ENCODE measurements at places on chromosomes 4 and X.

- no peak for DNase-seq
These were observed 47.5 kb downstream of the SPATA18 start for GRCh38 chr4:52098618-52099017.

DNA sequence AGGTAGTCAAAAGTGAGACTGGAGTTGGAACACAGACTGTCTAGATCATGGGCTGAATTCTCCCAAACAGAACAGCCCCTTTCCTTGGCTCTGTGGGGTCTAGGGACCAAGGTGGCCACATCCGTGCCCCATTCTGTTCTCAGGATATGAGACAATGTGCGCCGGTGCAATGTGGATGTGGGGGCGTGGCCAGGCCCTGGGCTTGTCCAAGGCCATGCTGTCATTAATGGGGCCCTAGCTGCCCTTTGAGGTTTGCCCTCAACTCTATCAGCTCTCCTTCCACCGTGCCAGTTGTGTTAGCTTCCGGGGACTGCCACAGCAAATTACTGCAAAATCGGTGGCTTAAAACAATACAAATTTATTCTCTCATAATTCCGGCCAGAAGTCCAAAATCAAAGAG, 312.6 kb downstream of the EVC2 start:
- no peak for DNase-seq

- no peak for DNase-seq
These were observed 6.6 kb downstream of the REST start for GRCh38 chr4:56914336-56914735.

DNA sequence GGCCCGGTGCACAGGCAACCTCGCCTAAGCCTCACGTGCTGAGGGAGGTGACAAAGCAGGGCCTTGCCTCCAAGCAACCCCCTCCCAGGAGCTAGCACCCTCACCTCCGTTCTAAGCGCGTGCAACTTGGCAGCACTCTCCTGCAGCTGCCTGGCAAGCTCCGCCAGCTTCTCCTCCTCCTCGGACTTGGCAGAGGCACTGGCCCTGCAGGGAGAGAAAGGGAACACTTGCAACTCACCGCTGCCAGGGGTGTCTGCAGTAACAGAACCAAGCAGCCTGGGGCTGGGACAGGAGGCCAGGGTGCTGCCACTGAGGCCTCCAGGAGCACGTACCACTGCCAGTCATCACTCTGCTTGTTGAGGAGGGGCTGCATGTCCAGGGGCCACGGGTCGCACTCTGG, 10.3 kb upstream of the TREX2 start:
- DNase-seq = no peak

GRCh38 chr4:93337196-93337595, 491.4 kb upstream of the ATOH1 start:
- DNase-seq = no peak

DNA sequence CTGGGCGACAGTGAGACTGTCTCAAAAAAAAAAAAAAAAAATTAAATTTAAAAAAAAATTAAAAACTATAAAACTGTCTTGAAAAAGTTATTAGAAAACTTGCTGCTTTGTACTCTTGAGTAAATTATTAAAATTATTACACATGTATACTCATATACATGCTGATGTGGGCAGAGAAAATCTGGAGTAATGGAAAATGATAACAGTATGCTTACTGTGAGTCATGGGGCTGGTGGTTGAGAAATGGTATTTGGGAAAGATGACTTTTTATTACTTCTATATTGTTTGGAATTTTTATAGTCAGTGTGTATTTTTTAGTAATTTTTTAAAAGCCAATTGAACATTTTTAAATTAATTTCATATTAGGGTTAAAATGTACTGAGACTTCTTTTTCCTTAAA, 7.5 kb downstream of the YY2 start:
- DNase-seq = no peak

- no peak for DNase-seq
These were observed 284.7 kb downstream of the CAMK2D start for GRCh38 chr4:113476800-113477199.

GRCh38 chrX:129779747-129780146, at the start of gene SASH3:
Gene SASH3 (plus strand): TSS chrX:129779949. CDS start chrX:129780098, 149 bp downstream.
- peak; percentile 59 for DNase-seq

GRCh38 chr4:89909889-89910288, 15.2 kb downstream of the MMRN1 start:
- no peak for DNase-seq

DNA sequence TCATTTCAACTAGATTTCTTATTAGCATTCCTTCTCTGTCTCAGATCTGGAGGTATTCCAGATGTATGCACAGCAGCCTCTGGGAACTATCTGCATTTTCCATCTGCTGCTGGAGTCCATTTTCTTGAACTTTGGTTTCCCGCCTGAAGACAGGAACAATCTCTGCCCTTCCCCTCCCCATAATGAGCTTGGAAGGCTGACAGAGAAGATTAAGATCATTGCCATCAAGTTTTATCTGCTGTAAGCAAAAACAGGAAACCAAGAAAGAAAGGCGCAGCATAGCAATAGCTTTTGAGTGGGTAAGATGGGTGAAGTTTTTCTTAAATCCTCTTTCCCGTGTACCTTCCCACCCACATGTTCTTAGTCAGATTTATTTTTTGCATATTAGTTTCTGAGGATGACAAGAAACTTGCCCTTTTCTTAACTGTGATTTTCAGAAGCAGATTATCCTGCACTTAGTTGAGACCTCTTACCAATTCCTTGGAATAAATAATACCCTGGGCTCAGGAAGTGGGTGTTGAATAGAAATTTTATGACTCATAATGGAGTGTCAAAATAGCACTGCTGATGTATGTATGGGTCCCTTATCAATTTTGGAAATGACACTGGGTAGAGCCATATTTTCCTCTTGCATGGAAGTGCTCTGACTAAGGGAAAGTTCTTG, 78.3 kb downstream of the CT47B1 start:
- DNase-seq = no peak

DNA sequence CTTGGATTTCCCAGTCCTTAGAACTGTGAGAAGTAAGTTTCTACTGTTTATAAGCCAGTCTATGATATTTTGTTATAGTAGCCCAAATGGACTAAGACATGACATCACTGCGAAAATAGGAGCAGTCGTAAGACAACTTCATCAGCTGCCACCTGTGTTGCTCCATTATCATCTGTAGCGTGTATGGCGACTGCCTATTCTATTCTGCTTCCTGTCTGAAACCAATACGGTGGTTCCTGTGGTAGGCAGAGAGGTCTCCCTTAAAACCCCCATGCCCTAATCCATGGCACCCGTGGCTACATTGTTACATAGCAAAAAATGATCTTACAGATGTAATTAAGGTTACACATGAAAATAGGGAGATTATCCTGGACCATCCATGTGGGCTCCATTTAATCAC, 105.4 kb upstream of the FAT1 start:
- DNase-seq = no peak

DNA sequence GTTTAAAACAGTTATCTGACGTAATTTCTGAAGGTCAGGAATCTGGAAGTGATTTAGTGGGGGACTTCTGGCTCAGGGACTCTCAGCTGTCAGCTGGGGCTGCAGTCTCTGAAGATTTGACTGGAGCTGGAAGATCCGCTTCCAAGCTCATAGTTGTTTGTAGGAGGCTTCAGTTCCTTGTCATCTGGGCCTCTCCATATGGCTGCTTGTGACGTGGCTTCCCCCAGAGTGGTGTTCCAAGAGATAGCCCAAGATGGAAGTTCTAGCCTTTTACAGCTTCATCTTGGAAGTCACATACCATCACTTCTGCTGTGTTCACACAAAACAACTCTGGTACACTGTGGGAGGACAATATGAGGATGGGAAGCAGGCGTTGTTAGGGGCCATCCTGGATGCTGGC, 2.1 kb downstream of the MPC1L start:
- DNase-seq = no peak

- no peak for DNase-seq
These were observed 114.4 kb downstream of the SNCA start for GRCh38 chr4:89722517-89722916.

- DNase-seq = no peak
These were observed at the start of gene CXCL8 for GRCh38 chr4:73740353-73740778. Gene CXCL8 (plus strand): TSS chr4:73740569. CDS start chr4:73740659, 90 bp downstream.

DNA sequence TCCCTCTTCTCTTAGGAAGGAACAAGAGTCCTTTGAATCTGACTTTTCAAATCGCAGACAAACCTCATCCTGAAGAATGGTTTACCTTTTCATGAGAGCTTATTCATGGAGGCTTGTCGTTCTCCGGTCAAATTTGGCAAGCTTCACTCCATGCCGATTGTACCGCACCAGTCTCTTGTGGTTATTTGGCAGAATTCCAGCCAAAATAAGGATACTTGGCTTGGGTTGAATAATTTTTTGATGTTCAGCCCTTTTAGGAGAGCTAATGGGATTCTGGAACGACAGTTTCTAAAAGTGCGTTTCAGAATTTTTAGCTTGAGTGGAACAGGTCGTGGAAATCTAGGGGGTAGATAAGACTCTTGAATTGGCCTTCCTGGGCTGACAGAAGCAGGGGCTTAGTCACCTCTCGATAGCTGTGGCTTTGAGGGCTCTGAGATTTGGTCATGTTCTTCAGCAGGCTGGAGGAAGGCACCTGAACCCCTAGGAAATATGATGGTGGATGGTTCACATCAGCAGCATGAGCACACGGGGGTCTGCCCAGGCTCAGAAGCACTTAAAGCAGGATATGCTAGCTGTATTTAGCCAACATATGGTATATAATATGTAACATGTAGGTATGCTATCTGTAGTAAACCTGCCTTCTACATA, 1.5 kb downstream of the KLHL2 start:
- DNase-seq = no peak

DNA sequence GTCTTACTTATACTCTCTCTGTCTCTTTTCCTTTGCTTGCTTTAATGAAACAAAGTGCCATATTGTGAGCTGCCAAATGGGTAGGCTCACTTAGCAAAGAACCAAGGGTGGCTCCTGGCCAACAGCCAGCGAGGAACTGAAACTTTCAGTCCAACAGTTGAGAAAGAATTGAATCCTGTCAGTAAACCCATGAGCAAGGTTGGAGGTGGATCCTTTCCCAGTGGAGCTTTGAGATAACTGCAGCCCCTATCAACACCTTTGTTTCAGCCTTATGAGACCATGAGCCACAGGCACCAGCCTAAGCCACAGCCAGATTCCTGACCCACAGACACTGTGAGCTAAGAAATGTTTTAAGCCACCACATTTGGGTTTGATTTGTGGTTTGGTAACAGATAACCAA, 362.2 kb downstream of the PDGFC start:
- no peak for DNase-seq

GRCh38 chr4:188195389-188195985, 56.2 kb downstream of the TRIML1 start:
- no peak for DNase-seq

GRCh38 chrX:118551426-118551825, 55.8 kb downstream of the DOCK11 start:
- DNase-seq = no peak

- DNase-seq = peak; percentile 15
These were observed 35.3 kb upstream of the WAS start for GRCh38 chrX:48648336-48648751.

GRCh38 chr4:80265571-80266252, 752 bp upstream of the FGF5 start:
- no peak for DNase-seq

GRCh38 chr4:160265014-160265413, 1162.1 kb downstream of the RAPGEF2 start:
- no peak for DNase-seq

DNA sequence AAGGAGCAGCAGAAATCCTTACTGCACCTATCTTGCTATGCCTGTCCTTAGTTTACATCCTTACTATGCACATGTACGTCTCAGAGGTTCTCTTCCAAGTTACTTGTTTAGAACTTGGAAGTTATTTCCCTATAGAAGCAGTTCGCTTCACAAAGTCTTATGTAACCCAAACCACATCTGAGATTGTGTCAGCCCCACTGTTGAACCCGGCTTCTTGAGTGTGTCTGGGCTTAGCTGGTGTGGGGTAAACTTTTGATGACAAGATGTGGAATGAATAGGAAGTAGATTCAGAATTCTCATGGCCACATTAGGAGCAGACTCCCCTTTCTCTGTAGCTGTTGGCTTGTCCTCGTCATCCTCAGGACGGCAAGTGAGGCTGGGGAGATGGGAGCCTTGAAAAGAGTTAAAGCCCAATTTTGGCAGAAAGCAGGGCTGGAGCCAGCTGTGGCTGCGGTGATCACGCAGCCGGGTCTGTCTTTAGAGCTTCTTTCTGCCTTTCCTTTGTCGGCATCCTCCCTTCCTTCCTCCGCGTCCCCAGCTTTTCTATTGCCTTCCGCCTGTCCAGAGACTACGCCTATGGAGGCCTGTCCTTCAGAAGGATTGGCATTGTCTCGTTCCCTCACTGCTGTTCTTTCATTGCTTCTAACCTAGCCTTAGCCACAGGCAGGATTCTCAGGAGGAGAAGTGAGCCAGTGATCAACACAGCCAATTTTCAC, 23.0 kb upstream of the LIMCH1 start:
- no peak for DNase-seq

- no peak for DNase-seq
These were observed 189.5 kb upstream of the TAPT1 start for GRCh38 chr4:16415751-16416150.

GRCh38 chr4:184282251-184282713, 64.6 kb upstream of the ENPP6 start:
- peak; percentile 87 for DNase-seq

GRCh38 chrX:101483705-101484104, 1.6 kb upstream of the ARMCX4 start:
- DNase-seq = no peak

DNA sequence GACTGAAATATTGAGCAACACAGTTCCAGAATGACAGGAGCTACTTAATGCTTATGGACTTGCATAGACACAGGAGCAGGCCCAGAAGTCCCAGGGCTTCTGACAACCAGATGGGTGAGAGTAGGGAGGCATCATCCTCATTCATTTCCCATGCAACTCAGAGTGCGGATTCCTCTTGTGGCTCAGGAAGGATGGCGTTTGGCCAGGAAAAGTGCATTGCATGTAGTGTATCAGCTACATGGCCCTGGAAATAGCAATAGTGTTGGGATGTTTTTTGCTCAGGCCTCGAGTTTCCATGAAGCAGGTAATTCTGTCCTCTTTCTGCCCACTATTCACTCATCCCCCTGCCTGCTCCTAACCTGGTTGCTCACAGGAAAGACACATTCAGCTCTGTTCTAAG, 136.6 kb downstream of the PDGFRA start:
- no peak for DNase-seq

GRCh38 chr4:188296331-188296730, 157.1 kb downstream of the TRIML1 start:
- no peak for DNase-seq

DNA sequence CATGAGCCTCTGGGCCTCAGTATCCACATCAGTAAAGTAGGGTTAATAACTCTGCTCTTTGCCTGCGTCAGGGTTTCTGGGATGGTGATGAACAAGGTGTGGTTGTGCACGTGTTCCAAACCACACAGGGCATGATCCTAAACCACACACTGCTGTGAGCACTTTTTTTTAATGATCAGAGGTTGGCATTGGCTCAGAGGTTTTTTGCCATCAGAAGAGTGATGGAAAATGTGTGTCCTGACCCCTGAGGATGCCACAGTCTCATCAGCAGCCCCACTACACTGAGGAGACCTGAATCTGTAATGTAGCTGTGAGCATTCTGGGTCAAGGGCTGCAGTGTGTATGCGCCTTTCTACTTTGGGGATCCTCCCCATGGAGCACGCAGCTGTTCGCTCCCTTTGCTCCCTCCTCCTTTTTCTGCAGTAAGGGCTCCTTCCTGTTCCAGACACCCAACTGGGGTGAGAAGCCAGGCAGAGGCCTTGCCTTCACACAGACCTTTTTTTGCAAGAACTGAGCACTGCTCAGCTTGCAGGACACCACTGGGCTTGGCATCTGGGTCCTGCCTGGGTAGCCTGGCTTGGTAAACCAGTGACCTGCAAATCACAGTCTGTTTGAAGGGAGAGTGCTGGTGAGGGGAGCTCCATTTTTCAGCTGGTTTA, 87.5 kb downstream of the MAMLD1 start:
- no peak for DNase-seq

- no peak for DNase-seq
These were observed 481.9 kb downstream of the ACTRT1 start for GRCh38 chrX:127570276-127570675.
